ENCODE measurements at places on chromosomes 5 and 9.

- no peak for DNase-seq
Measured at GRCh38 chr5:140041492-140042392, 1.4 kb downstream of the NRG2 start.

GRCh38 chr9:125626187-125626586 lies 80.8 kb downstream of the MAPKAP1 start:
- DNase-seq: no peak

DNA sequence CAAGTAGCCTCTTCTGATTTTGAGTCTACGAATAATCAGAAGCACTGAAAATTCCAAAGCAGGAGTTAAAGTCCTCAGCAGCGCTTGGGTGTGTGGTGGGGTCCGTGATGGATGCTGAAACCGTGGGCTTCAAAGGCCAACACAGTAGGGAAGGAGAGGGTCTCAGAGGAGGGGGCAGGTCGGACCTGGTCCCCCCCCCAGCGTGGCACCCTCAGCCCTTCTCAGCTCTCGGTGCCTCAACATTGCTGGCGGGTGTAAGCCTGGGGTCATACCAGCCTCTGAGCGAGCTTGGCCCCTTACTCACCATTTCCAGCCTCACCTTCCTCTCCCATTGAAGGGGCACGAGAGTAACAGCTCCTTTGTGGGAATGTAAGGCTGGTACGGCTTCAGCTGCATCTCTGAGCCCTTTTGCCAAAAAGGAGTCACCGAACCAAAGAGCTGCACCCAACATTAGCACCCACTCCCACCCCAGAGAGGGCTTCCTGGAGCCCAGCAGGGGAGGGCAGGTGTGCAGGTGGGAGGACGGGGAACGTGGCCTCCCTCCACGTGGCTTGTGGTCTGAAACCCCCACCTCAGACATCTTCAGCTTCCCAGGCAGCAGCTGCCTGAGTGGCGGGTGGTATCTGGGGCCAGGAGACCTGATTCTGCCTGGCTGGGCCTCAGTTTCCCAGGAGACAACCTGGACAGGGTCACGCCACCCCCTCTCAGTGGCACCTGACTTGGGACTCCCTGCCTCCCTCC lies 6.7 kb upstream of the LCN1 start:
- DNase-seq: no peak

DNA sequence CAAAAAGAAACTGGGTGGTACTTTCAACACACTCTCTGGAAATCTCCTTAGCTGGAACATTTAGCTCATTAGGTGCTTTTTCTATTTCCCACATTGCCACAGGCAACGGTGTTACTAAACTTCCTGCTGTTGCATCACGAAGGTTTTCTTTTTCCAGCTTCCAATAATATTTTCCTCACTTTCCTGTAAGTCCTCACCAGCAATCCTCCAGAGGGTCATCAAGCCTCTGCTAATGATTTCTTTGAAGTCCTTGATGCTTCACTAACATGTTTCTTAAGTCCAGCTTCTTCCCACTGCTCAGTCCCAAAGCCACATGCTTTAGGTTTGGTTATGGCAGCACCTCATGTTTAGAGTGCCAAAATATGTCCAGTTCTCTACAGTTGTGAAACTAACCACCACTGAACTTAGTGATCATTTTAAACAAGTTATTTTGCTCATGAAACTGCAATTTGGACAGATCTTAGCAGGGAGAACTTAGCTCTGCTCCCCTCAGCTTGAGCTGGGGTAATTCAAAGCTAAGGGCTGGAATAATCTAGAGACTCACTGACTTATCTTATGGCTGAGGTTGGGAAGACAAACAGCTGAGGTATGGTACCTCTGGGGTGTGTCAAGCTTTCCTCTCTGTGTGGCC lies 39.9 kb upstream of the RETREG1 start:
- no peak for DNase-seq

DNA sequence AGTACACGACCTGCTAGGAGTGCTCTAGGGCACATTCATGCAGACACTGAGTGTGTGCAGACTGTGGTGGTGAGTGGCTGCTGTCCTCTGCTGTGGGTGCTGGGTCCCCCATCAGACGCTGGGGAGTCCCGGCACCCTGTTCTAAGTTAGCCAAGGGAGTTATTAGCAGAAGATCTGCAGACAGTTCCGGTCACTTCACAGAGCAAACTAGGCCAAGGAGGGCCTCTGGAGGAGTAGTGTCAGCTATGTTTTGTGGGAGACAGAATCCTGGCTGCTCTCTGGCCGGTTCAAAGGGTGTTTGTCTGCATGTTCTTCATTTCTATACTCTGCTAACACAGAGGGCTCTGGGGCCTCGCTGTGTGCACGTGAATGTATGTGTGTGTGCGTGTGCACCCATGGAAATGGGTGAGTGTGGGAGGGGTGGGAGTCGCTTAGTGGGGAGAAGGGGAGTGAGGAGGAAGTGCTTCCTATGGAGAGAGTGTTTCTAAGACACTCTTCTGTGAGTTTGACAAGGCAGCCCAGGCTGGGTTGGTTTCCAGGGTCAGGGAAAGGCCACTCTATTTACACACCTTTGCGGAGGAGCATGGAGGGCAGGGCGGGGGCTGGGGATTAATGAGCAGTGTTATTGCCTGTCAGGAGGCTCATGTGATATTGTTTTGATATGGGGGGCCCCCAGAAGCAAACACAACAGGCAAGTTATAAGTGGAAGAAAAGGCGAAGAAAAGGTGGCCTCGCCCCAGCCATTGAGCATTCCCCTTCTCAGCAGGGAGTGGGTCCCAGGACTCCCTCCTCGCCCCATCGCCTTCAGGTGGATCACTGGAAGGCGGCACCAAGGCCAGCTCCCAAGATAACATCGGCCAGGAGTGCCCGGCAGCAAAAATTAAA lies 68.9 kb downstream of the MACROH2A1 start:
- no peak for DNase-seq

DNA sequence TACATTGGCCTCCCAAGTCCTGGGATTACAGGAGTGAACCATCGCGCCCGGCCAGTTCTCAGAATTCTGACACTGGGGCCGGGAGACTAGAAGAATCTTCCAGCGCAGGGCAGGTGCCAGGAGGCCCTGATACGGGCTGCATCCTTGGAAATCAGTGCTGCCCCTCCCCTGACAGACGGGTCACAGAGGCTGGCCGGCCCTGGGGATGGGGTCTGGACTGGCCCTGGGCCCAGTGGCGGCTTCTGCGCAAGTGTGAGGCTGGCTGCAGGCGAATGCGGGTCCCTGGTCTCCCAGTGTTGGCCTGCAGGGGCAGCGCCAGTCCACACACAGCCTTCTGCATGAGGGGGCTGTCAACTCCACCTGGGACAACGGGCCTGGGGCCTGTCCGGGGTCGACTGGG lies 831 bp upstream of the TBC1D9B start:
- no peak for DNase-seq

GRCh38 chr9:34689116-34689470 lies 2.0 kb downstream of the CCL19 start:
- no peak for DNase-seq

DNA sequence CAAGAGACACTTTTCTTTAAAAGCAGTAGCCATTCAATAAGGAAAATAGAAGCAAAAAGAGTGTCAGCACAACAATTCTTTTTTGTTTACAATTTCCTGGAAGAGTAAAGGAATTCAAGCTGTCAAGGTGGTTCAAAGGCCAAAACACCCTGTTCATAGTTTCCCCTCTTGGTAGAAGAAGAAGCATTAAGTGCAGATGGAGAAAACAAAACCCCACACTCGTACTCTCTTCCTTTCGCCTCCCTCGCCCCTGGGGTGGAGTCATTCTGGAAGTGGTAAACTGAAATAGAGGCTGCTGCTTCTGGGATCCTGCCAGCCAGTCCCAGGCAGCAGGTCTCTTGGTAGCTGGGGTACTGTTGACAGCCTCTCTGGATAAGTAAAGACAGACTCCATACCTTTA lies 105.0 kb downstream of the ANKRD55 start:
- no peak for DNase-seq

DNA sequence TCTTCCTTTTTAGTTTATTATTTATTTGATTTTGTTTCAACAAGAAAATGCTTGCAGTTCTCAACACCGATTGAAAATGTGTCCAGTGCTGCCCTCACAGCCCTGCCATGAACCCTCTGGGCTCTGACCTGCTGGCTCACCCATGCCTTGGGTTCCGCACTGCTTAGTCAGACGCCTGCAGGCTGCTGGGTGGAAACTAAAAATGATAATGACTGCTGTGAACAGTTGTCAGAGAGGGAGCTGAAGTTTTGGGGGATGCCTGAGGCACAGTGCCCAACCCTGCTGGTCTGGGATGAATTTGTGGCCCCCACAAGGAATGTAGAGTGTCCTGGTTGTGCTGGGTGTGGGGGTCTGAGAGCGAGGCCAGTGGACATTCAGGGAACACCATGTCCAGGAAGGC lies 22.2 kb upstream of the CFAP157 start:
- DNase-seq: no peak

DNA sequence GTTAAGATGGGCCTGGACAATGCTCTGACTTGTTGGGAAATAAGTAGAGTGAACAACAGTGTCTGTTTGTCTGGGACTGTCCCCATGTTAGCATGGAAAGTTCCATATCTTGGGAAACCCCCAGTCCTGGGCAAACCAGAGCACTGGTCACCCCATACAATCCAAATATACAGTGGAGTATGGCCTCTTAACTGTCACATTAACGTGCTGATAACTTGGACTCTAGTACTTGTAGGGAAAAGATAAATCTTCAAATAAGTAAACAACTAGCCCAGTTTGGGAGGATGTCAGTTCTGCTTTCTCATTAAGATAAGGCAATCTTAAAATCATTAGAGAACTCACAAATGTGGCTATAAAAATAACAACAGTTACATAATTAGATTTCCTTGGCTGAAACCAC lies 47.6 kb upstream of the JAK2 start:
- DNase-seq: no peak

- no peak for DNase-seq
Measured at GRCh38 chr9:107751567-107752210, 262.1 kb upstream of the KLF4 start.

DNA sequence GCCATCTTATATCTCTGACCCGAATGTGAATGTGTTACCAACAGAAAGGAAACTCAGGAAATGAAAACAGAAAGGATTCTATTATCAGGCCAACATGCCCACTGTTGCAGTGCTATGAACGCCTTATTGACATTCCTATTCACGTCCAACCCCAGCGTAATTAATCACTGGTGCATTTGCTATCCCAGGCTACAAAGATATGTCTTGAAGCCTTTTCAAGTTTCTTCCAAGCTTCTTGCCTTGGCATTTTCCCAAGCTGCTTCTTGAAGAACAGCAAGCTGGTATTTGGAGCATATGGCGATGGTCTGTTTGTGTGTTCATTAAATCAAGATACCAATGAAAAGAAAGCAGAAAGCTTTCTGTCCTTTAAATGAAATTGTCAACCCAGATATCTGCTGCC lies 579.2 kb upstream of the ZNF462 start:
- no peak for DNase-seq

- DNase-seq: no peak
Measured at GRCh38 chr9:123347289-123348060, 8.5 kb upstream of the CRB2 start.

DNA sequence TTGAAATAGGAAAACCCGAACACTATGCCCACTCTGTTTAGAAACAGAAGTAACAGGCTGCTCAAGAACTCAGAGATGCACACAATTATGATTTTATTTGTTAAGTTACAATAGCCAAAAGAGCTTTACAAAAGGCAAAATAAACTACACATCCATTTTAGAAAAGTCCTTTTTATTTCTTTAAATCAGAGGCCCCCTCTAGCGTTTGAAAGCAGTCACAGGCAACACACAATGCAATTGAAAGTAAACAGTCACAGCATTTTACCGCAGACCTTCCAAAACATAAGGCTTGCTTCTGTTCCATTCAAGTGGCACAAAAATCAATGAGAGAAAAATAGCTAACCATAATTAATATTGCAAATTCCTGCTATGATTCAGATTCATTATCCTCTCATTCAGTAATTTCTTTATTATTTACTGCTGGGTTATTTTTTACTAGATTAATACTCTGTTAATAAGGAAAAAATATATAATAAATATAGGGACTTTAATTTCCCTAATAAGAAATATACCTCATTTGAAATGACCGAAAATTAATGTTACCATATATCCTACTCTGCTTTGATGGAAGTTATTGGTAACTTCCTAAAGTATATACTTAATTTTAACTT lies 78.3 kb downstream of the CEP120 start:
- no peak for DNase-seq

DNA sequence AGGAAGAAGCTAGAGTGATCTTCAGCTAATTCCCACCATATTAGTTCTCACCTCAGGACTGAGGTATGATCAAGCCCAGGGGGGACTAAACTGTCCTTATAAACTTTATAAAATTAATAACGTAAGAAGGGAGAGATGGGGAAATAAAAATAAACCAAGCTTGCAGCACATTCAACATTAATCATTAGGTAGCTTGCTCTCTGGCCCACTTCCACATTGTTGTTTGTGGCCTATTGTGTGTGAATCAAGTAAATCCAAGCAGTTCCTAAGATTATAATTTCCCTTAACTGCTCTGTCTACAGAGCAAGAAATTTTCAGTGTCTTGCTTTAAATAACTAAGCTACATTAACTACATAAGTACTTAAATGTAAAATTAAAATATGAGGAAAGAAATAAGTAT lies 131.3 kb upstream of the ABCA1 start:
- DNase-seq: no peak

DNA sequence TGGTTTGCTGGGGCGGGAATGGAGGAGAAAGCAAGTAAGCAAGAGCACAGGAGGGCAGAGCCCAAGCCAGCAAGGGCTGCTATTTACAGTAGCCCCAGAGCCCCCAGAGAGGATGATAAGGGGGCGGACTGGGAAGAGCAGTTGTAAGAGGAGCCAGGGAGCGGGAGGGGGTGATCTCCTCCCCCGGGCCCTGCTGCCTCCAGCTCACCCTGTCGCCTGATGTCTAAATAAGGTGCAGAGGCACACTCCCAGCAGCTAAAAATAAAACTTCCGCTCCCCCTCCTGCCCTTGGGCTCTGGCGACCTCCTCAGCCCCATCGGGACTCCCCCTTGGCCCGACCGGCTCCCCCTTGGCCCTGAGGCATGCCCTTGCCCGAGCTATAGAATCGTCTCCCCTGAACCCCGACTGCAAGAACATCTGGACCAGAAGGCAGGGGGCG lies 14.4 kb upstream of the CCDC69 start:
- DNase-seq: no peak

DNA sequence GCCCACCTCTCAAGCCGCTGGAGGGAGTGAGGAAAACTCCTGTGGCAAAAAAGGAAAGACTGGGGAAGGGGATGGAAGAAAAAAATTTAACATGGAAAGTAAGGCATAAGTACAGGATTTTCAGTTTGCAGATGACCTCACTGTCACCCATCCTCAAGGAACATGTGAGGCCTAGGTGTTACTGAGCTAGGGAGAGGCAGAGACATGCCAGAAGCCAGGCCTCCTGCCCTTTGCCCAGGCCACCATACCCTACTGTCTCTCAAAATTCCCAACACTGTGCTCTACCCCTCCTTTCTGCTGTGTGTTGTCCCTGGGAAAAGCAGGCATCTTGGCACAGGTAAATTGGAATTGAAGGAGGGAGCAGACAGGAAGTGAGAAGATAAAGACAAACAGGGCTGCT lies 4.4 kb upstream of the MGAT1 start:
- DNase-seq: no peak

GRCh38 chr5:1946776-1947175 lies 64.1 kb upstream of the IRX4 start:
- DNase-seq: no peak
